ENCODE measurements at places on chromosomes 4 and X.

- DNase-seq = peak; percentile 90
Observed at GRCh38 chrX:45621376-45622041, 420.8 kb upstream of the DIPK2B start.

DNA sequence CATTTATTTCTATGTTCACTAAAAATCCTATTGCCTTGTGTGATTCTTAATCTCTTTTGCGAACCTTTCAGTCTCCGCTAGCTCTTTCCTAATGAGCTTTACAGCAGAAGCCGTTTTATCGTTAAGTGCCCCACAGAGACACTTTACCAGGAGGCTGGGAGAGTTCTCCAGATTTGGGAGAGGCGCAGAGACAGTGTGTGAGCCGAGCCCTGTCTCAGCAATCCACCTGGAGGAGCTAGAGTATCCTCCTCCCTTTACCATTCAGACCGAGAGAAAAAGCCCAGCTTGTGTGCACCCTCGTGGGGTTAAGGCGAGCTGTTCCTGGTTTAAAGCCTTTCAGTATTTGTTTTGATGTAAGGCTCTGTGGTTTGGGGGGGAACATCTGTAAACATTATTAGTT, 54.9 kb upstream of the MTM1 start:
- no peak for DNase-seq

GRCh38 chr4:103171006-103171405, 27.1 kb downstream of the CENPE start:
- no peak for DNase-seq

DNA sequence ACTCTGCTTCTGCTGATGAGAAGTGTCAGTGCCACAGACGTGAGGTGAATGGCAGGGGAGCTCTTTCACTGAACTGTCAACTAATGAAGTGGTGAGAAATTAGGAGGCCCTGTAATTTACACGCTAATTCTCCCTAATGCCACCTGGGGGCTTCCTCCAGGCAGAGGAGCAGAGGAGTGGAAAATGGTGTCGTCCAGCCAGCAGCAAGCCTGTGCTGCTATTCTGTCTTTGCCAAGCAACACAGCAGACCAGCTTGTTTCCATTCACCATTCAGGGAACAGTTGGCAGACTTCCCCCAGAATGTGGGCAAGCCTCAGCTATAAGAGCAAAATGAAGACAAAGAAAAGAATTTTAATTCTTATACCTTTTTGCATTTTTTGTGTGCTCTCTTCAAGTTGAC, 245.2 kb upstream of the TET2 start:
- DNase-seq = no peak

DNA sequence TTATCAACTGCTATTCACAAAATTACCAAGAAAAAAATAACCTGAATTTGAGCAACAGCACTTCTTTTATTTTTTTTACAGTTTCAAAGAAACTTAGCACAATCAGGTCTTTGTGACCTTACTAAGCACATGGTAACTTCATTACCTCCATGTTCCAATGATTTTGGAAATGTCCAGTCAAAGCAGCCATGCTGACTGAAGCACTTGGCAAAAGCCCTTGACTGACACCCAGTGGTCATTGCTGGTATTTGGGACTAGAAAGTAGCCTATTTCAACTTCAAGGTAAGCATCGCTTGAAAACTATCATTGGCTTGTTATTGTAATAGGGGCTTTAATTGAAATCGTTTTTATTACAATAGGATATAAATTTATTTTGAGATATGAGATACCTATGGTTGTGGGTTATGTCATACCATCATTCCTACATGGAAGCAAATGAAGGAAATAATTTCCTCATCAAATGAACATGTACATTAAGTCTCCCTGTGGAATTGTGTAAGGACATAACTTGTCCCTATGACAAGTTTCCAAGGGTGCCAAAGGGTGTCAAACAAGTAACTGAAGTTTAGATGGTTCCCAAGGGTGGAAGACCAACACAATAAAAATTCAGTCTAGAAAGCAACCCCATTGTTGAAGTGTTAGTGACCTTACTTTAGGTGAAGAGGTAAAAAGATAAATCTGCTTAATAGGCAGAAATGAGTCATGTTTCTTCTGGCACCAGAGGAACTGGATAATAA, 15.2 kb upstream of the ANXA10 start:
- peak; percentile 65 for DNase-seq

DNA sequence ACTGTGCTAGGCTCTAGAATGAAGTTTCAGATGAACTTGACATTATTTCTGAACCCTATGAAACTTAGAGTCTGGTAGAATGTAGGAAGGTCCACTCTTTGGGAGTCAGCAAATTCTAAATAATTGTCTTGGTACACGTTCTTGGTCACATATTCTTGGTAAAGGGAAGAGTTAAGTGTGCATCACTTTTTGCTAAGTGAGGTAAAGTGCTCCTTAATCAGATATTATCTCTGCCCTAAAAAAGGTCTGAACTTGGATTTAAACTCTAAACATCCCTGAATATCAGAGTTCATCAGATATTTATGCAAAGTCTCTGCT, 7.2 kb downstream of the OCIAD2 start:
- no peak for DNase-seq

DNA sequence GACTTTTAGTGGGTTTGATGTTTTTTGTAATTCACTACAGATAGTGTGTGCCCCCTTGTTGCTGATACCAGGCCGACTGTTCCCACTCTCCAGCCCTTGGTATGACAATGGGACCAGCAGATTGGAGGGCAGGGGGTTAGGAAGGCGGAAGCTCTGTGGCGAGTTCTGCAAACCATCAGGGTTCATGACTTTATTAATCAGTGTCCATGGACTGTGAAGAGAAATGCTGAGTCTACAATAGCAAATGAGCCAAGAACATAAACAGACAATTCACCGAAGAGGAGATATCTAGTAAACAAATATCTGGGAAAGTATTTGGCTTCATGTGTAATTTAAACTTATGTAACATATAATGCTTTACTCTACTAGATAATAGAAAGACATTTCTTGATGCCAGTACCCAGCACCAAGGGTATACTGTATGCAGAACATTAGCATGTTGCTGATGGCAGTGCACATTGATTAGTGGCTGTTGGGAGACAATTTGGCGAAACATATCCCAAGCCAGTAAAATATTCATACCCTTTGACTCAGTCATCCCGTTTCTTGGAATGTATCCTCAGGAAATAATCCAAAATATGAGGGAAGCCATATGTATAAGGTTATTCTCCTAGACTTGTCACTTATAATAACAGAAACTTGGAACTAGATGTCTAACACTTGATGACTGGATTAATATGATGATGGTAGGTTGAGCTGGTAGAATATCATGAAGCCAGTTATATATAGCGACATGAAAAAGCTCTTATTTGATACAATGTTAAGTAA, 169.4 kb downstream of the PTTG2 start:
- peak; percentile 61 for DNase-seq

DNA sequence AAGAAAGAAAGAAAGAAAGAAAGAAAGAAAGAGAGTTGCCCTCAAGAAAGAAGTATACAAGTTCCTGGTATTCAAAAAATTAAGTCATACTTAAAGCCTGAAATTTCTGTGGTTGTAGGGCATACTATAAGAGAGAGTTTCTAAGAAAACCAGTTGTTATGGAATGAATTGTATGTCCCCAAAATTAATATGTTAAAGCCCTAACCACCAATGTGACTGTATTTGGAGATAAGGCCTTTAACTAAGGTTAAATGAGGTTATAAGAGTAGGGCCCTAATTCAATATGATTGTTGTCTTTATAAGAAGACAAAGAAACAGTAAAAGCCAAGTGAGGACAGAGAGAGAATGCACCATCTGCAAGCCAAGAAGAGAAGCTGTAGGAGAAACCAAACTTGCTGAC, 521.1 kb downstream of the CCSER1 start:
- DNase-seq = no peak

DNA sequence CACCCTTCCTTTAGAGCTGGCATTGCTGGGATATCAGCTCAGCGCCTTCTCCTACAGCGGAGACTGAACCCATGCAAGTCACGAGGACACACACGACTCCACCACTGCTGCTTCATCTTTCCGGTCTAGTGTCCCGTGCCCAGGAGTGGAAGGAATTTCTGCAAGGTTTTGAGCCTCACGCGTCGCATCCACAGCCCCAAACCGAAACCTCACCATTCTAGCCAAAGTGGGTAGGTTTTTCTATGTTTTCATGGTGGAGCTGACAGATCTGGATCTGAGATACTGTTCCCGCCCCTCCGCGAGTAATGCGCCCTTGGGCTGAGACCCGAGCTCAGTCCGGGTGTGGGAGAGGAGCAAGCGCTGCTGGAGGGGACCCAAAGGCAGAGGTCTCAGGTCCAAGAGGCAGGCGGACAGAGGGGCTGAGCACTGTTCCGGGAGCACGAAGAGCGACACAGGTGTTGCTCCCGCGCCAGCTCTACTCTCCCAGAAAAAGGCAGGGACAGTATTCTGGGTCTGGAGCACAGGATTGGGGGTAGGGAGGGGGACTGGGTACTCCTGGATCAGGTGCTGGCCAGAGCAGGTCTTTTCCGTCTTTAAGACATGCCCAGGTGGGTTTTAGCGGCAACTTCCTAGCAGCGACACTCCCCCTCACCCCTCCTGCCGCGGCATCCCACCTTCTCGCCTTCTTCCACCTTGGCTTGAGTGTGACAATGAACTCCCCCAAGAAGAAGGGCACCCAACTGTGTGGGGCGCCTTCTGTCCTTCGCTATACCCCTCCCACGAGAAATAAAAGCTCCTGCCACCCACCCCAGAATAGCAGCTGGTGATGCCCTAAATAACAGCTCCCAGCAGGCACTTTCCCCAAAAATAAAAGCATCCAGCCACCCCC, 1.8 kb downstream of the EPHA5 start:
- DNase-seq = peak; percentile 41

GRCh38 chrX:154380153-154380552, 1.1 kb downstream of the EMD start:
- DNase-seq = no peak

GRCh38 chr4:86717651-86718050, 123.5 kb downstream of the PTPN13 start:
- no peak for DNase-seq

DNA sequence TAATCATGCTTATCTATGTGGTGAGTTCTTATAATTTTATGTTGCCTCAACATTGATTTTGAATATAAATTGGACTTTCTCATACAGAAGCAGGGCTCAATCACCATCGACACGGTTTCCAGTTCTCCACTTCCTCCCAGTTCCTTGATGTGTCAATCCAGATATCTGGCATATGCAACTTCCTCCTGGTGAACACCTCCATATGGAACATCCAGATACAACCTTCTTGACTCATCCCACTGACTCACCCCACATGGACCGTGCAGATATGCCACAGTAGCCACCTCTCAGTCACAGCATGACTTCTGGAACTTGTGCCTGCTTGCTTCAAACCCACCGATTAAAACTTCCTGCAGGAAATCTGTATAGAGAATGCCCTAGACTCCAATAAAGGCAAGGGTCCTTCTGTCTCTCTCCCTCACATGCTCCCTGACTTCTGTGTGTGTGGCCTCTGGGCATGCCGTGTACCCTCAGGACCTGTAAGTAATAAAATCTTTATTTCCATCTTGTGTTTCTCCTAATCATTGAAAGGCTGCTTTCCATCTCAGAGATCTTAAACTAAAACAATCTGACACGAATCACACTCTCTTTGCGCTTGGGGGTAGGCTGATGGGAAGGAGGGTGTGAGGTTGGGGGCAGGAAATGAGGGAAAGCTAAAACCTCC, 67.0 kb downstream of the HTRA3 start:
- DNase-seq = peak; percentile 71

GRCh38 chrX:149205937-149206336, 299.2 kb downstream of the IDS start:
- no peak for DNase-seq

- no peak for DNase-seq
Observed at GRCh38 chrX:138411048-138411447, 300.5 kb downstream of the FGF13 start.

GRCh38 chrX:2452799-2453198, 48.0 kb downstream of the DHRSX start:
- no peak for DNase-seq

All from fibroblast of skin of right biceps (primary cell).